ENCODE measurements at places on chromosomes 7 and 10.

- DNase-seq = no peak
Measured at GRCh38 chr7:90067171-90067570, 87.1 kb upstream of the STEAP1 start.

DNA sequence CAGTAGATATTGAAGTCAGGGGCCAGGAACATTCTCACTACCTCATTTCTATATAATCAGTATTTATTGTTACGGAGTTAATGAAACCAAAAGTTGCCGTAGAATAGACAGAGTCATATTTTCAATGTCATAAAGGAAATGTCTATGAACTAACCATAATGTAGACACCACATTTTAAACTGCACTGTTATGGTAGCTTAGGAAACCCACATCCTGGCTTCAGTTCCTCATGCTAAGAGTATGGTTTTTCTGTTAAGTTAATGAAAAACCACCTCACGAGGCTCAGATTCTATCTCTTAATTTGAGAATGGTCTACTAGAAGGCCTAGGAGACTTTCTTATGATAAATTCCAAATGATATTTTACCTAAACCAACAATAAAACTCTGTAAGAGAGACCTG, 166.5 kb downstream of the TMEM26 start:
- DNase-seq = peak; percentile 85

DNA sequence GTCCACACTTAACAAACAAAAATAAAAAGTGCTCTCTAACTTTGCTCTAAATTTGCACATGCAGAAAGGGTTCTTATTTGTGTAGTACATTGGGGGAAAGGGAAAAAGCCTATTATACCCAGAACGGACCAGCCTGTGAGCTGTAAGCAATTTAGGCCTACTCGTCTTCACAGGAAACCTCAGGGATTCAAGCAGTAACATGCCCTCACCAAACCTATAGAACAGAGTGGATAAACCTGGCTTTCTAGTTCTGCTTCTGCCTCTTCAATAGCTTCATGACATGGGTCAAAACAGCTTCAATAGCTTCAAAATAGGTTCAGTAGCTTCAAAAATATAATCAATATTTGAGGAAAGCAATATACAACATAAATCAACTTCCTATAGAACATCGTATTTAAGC, 163.7 kb downstream of the ARL4A start:
- no peak for DNase-seq

GRCh38 chr7:72182036-72182435, 230.1 kb downstream of the CALN1 start:
- no peak for DNase-seq

DNA sequence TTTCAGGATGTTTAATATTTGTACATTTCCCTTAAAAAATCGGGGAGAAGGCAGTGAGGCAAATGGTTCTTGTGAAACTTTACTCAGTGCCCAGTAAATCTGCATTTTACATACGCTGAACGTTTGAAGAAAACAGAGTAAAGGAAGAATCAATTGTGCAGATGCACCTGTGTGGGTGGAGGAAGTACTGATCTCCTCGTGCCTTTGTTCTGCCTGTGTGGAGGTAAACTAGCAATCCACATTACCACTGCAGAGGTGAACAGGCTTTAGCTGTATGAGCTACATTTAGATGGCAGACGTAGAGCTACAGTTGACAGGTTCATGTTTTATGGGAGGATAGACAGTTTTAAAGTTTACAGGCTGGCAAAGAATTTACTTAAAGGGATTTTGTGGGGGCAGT, 62.7 kb upstream of the VIPR2 start:
- DNase-seq = no peak

- DNase-seq = no peak
Measured at GRCh38 chr10:3964516-3964915, 179.5 kb upstream of the KLF6 start.

GRCh38 chr10:59887006-59887405, 19.4 kb downstream of the CCDC6 start:
- DNase-seq = no peak

- DNase-seq = no peak
Measured at GRCh38 chr7:80794631-80795573, 123.9 kb downstream of the SEMA3C start.

DNA sequence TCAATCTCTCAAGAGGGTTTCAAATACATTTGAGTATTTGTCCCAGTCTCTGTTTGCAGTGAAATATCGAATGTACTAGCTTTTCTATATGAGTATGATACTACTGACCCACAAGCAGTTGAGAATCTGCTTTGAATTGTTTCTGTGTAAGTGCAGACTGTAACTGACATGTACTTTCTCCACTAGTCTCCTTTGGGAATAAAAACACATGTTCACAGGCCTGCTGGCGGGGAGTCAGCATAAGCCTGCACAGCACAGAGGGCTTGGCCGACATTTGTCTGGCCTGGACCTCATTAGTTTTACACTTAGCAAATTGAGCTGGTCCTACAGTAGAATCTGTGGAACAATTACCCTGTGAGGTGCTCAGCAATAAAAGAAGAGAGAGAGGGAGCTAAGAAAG, 72.6 kb downstream of the ITGB8 start:
- no peak for DNase-seq

- DNase-seq = no peak
Measured at GRCh38 chr10:58107506-58107905, 160.2 kb downstream of the IPMK start.

- DNase-seq = peak; percentile 28
Measured at GRCh38 chr7:95476904-95477594, 8.7 kb upstream of the ASB4 start.

GRCh38 chr7:158246960-158247673, 340.5 kb downstream of the PTPRN2 start:
- DNase-seq = no peak

- no peak for DNase-seq
Measured at GRCh38 chr7:749140-749551, 22.1 kb upstream of the PRKAR1B start.

GRCh38 chr10:132535065-132535651, 2.4 kb upstream of the INPP5A start:
- DNase-seq = no peak

- DNase-seq = no peak
Measured at GRCh38 chr10:58335306-58336005, 650 bp downstream of the UBE2D1 start.

GRCh38 chr10:88541116-88541626, 41.9 kb downstream of the RNLS start:
- DNase-seq = no peak

GRCh38 chr7:105003275-105003674, 10.7 kb upstream of the KMT2E start:
- no peak for DNase-seq

- no peak for DNase-seq
Measured at GRCh38 chr7:116432527-116432916, 67.0 kb upstream of the CAV2 start.

DNA sequence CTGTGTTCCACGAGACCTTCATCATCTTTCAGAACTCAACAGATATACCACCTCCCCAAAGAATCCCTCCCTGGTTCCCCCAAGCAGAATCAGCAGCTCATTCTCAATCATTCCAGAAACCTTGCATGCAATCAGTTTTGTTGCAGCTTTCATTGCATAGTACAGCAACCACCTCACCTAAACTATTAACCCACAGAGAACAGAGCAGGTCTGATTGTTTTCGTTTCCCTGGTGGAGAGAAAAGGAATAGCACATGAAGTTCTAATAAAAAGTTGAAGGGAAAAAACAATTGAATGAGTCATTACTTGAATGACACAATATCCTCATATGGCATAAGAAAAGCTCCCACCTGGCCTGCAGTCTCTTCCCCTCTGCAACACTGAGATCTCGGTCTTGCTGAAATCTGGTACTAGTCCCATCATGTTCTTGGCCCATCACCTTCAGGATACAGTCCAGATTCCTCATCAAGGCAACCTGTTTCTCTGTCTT, 147.1 kb upstream of the GDF10 start:
- no peak for DNase-seq

DNA sequence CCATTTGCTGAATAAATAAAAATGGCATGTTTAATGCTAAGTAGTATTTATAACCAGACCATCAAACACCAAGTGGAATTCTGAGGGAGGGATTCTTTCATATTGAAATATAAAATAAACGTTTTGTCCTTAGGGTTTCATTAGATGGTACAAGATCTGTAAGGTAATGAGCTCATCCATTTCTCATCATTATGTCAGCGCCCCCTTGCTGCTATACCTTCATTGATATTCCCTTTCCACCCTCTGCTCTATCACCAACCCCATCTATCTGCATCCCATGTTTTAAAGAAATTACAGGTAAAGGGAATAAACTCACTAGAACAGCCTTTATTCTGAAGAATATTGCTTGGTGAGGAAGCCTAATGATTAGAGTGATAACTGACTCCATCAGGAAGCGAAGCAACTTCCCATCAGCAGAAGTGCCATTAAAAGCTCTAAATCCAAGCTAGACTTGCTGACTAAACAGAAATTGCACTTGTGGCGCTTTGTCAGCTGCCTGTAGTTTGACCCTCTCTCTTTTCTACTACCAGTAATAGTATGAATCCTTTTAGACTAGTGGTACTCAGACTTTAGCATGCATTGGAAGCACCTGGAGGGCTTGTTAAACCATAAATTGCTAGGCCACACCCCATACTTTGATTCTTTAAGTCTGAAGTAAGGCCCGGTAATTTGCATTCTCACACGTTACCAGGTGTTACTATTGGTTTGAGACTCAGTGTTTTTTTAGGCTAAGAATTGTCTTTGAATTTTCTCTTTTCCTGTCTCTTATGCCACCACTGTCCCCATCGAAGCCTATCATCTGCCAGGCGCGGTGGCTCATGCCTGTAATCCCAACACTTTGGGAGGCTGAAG, 27.5 kb downstream of the ADD3 start:
- DNase-seq = no peak

GRCh38 chr10:128066870-128067382, 59.3 kb downstream of the MKI67 start:
- DNase-seq = no peak

DNA sequence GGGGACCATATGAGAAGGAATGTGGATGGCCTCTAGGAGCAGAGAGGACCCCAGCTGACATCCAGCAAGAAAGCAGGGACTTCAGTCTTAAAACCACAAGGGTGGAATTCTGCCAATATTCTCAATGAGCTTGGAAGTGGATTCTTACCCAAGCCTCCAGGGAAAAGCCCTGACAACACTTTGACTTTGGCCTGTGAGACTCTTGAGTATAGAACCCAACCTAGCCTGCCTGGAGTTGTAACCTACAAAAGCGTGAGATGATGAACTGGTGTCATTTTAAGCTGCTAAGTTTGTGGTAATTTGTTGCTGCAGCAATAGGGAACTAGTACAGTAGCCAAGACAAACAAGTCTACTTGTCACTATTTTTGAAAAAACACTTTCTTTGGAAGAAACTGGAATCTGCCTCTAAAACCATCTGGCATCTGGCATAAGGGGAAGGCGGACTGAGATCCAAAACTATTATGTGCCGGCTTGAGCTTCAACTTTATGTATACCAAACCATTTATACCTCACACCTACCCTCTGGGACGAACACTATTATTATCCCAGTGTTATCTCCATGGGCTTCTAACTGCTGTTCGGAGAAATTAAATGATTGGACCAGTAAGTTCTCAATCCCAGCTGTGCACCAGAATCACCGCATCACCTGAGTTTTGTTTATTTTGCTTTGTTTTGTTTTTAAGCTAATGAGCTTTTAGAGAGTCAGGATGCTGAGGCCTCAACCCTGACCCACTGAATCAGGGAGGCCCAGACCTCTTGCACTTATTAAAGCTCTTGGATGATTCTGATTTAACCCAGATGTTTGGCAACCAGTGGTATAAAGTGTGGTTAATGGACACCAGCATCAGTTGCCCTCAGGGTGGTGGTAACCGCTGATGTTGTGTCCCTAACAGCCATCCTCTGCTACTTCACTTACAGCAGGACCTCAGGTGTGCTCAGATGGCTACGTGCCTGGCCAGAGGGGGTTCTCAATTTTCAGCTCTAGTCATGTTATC, 83.0 kb downstream of the C1GALT1 start:
- DNase-seq = no peak

DNA sequence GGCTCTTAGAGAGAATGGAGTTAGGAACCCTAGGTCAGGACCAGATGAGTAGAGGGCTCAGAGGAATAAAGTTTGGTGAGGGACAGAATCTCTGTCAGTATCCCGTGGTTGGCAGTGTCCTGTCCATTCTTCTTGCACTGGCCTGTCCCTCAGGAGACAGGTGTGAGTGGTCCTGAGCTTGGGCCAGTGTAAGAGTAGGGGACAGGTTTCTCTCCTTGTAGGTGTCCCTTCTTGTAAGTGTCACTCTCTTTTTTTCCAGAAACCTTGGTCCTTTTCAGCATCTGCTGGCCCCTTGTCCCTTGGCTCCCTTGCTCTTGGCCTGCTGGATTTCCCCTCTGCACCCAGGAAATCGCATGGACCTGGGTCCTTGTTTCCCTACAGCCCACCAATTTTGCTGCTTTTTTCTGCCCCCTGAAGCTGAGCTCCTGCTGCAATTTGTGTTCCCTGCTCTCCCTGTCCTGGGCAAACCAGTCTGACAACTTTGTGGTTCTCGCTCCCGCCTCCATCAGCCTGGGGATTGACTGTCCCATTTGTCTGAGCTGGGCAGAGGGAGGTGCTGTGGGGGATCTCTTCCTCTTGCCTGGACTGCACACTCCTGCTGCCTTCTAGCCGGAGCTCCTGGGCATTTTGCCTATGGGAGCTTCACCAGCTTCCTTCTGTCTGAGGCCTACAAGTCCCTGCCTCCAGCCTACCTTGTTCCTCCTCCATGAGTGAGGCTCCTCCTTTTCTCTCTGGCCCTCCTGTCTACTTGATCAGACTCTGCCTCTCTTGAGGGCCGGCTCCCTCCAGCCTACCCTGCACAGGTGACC, 6.5 kb downstream of the TSPAN14 start:
- DNase-seq = no peak

DNA sequence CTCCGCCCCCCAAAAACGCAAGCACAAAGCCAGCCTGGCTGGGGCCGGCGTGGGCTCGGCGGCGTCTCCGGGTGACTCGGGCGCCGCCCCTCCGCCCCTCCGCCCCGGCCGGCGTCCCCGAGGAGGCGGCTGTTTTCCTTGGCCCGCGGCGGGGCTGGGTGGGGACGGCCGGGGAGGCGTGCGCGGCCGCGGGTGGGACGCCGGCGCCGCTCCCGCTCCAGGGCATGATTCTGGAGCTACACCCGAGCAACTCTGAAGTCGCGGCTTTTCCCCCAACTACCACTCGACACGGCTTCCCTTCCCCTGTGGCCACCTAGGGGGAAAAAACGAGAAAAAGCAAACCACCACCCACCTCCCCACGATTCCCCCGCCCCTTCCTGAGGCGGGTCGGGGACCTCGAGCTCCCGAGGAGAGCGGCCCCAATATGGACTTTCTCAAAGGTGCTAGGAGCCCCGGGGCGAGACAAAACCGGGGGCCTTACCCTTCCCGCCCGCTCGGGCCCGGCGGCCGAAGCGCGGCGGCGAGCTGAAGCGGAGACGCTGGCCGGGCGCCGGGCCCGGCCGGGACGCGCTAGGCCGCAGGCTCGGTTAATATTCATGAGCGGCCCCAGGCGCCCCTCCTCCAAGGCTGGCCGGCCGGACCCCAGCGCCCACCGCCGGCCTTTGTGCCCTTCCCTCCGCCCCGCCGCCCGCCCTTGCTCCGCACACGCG, 856 bp downstream of the ARHGAP21 start:
- no peak for DNase-seq
